ENCODE measurements at places on chromosomes 3 and 15. TPM values are rescaled to one million over a fixed set of nuclear protein-coding genes. Genes with fewer than 3 reads are reported as not detected.

WWTR1 gene
- polyA plus RNA-seq, result 0.61 TPM

CLDN16 gene
- polyA plus RNA-seq, result not detected

SLC22A14 gene
- not detected for polyA plus RNA-seq

DNA sequence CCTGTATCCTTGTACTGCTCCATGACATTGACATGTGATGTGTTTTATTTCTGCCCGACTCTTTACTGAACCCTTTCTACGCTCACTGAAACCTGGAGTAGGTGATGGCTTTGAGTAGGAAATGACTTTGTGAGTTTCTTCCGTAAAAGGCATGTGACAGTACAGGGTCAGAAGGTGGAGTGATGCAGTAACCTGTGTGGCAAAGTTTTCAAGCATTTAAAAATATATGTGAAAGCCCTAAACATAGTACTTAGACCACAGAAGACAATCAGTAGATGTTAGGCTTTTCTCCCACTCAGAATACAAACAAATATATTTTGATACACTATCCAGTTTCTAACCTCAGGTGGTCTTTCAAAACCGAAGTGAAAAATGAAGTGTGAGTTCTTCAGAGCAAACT is 31.3 kb upstream of the SACM1L start:
- no peak overlapping the region for H3K27ac ChIP-seq
- H3K27me3 ChIP-seq, result no peaks in the 10 kb centered on the region
- no peak for DNase-seq
- H3K4me3 ChIP-seq, result no peak overlapping the region
- peaks cover 50% of the 10 kb centered on the region for H3K4me1 ChIP-seq
- H3K36me3 ChIP-seq, result no peaks in the 10 kb centered on the region

SLC24A5 gene
- not detected for polyA plus RNA-seq

TEX9 gene
- polyA plus RNA-seq, result 1.5 TPM

SKOR1 gene
- polyA plus RNA-seq, result not detected

- H3K4me1 ChIP-seq, result no peaks in the 10 kb centered on the region
- H3K4me3 ChIP-seq, result no peak overlapping the region
- H3K36me3 ChIP-seq, result no peaks in the 10 kb centered on the region
- no peaks in the 10 kb centered on the region for H3K27me3 ChIP-seq
- no peak for DNase-seq
- H3K27ac ChIP-seq, result no peak overlapping the region
Observed at GRCh38 chr15:46365572-46365971, 730.7 kb downstream of the SQOR start.

- no peaks in the 10 kb centered on the region for H3K36me3 ChIP-seq
- DNase-seq, result no peak
- no peak overlapping the region for H3K4me3 ChIP-seq
- H3K27me3 ChIP-seq, result no peaks in the 10 kb centered on the region
- H3K4me1 ChIP-seq, result peaks cover 4% of the 10 kb centered on the region
Observed at GRCh38 chr3:154184582-154184981, 63.4 kb downstream of the ARHGEF26 start.

RLBP1 gene
- polyA plus RNA-seq, result not detected

KCNMB3 gene
- polyA plus RNA-seq, result 3.0 TPM

DNA sequence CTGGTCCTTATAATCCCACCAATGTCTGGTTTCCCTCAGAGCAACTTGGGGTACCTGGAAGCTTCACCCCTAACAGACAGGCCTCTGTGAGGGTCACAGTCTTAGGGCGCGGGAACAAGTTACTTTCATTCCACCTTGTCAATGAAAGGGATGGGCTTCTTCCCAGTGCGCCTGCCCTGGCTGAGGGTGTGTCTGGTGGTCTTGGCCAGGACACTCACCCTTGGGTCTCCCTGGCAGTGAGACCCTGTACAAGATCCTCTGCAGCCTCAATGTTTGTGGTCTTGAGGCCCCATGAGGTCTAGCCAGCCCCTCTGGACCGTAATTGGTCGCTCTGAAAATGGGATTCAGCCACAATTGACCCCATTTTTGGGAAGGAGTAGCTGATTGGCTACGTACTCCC is 40.2 kb downstream of the SMAD6 start:
- no peak for DNase-seq
- peaks cover 12% of the 10 kb centered on the region for H3K27me3 ChIP-seq
- H3K4me1 ChIP-seq, result peaks cover 4% of the 10 kb centered on the region
- no peak overlapping the region for H3K4me3 ChIP-seq
- H3K27ac ChIP-seq, result no peak overlapping the region

DNA sequence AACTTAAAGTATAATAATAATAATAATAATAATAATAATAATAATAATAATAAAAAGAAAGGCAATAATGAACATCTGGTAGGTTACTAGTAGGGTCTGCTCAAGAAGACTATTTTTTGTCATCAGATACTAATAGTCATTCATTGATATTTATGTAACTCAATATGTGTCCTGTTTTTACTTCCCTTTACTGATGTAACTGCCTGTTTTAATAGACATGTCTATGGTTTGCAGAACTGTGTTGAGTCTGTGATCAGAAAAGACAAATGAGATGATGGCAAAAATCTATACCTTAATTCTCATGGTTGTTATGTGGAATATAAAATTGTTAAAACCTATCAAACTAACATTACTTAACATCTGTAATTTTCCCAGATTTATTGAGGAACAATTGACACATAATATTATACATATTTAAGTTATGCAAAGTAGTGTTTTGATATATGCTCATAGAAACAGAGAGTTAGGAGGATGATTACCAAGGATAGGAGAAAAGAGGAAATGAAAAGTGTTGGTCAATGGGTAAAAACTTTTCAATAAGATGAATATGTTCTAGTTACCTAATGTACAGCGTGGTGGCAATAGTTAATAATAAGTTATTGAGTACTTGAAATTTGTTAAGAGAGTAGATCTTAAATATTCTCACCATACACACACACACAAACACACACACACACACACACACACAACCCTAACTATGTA is 699.4 kb downstream of the ZPLD1 start:
- no peaks in the 10 kb centered on the region for H3K36me3 ChIP-seq
- no peak overlapping the region for H3K27ac ChIP-seq
- H3K27me3 ChIP-seq, result no peaks in the 10 kb centered on the region

GRCh38 chr15:78878356-78878755 is 5.7 kb downstream of the MORF4L1 start:
- no peak overlapping the region for H3K4me3 ChIP-seq
- H3K4me1 ChIP-seq, result peaks cover 46% of the 10 kb centered on the region
- H3K27me3 ChIP-seq, result no peaks in the 10 kb centered on the region
- DNase-seq, result no peak

DNA sequence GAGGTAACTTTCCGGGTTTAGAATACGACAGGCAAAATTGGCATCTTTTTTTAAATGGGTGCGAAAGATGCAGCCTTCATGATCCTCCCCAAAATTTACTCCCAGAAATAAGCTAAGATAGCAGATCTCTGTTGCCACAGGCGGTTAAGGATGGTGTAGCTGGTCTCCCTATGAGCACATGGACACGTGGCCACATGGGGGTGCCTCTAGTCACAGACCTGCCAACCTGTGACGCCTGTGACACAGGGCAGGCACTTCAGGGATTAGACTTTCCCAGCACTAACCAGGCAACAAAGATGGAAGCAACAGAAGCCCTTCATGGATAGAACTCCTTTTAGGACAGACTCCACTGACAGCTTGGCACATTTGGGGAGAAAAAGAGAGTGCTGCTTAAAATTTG is 320.3 kb downstream of the THSD4 start:
- no peak overlapping the region for H3K4me3 ChIP-seq
- no peak overlapping the region for H3K27ac ChIP-seq
- H3K36me3 ChIP-seq, result no peaks in the 10 kb centered on the region
- no peak for DNase-seq
- no peaks in the 10 kb centered on the region for H3K4me1 ChIP-seq

GOLGA6L10 gene
- polyA plus RNA-seq, result not detected

GRCh38 chr3:116265976-116266584 is 179.2 kb downstream of the LSAMP start:
- DNase-seq, result no peak
- no peaks in the 10 kb centered on the region for H3K4me1 ChIP-seq
- no peak overlapping the region for H3K27ac ChIP-seq
- no peaks in the 10 kb centered on the region for H3K36me3 ChIP-seq

ZNF619 gene
- polyA plus RNA-seq, result 9.1 TPM

KNL1 gene
- polyA plus RNA-seq, result 1.3 TPM

- H3K27ac ChIP-seq, result no peak overlapping the region
- no peaks in the 10 kb centered on the region for H3K36me3 ChIP-seq
- no peaks in the 10 kb centered on the region for H3K27me3 ChIP-seq
- no peak overlapping the region for H3K4me3 ChIP-seq
Observed at GRCh38 chr15:77009646-77010311, 14.9 kb downstream of the PSTPIP1 start.

GRCh38 chr3:144104186-144104585 is 132.6 kb downstream of the DIPK2A start:
- H3K4me1 ChIP-seq, result no peaks in the 10 kb centered on the region
- no peak for DNase-seq
- H3K27ac ChIP-seq, result no peak overlapping the region
- no peaks in the 10 kb centered on the region for H3K27me3 ChIP-seq

MRPS25 gene
- 13.8 TPM for polyA plus RNA-seq

DNA sequence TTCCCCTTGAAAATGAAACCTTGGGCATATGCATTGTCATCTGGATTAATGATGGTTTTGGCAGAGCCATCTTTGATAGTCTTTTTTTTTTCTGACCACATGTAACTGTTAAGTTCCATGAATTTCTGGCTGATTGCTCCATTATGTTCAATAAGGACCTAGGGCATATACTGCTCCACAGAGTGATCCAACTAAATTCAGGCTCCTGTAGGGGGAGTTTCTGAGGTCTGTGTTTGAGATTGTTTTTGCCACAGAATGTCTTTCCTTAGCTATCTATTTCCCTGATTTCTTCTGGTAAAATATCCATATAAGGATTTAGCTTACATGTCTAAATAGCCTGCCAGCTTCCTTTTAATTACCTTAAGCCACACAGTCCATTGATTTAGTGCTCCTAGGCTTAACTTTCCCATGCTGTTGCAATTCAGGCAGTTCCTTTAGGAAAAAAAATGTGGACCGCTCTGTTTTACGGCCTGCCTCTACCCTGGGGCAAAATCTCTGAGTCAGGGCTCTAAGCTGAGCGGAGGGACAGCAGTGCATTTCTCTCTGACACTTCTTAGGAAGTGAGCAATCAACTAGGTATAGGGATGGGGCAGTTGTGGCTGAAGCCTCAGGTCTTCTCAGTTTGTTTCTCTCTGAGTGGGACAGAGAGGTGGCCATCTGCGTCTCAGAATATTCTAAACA is 796.2 kb downstream of the NR2F2 start:
- H3K27me3 ChIP-seq, result no peaks in the 10 kb centered on the region
- no peaks in the 10 kb centered on the region for H3K36me3 ChIP-seq
- DNase-seq, result no peak
- no peak overlapping the region for H3K27ac ChIP-seq
- H3K4me1 ChIP-seq, result no peaks in the 10 kb centered on the region

KBTBD13 gene
- not detected for polyA plus RNA-seq

RAB8B gene
- polyA plus RNA-seq, result 24.4 TPM

CYP8B1 gene
- polyA plus RNA-seq, result not detected

GCNT3 gene
- not detected for polyA plus RNA-seq

DNA sequence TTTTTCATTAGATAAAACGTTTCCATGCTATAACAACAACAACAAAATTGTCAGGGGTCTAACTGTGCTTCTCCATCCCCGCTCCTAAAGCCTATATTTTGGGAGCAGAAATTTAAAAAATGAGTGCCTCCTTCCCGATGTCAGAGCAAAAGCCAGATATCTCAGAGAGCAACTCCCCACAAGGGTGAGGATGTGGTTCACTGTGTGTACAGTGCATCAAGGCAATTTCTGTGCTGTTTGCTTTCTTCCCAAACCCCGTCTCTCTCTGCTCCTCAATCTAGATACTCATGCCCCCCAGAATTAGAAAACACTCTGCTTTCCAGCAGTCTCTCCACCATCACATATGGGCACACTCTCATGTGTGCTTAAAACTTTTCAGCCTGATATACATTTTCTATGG is 76.7 kb upstream of the MBNL1 start:
- H3K4me3 ChIP-seq, result peak overlapping the region; percentile 0
- peaks cover 6% of the 10 kb centered on the region for H3K36me3 ChIP-seq
- DNase-seq, result no peak

C2CD4A gene
- not detected for polyA plus RNA-seq

- H3K4me3 ChIP-seq, result no peak overlapping the region
- no peak for DNase-seq
- peaks cover 14% of the 10 kb centered on the region for H3K4me1 ChIP-seq
- no peaks in the 10 kb centered on the region for H3K27me3 ChIP-seq
- no peak overlapping the region for H3K27ac ChIP-seq
Observed at GRCh38 chr15:80163217-80163616, 10.4 kb downstream of the FAH start.

DNA sequence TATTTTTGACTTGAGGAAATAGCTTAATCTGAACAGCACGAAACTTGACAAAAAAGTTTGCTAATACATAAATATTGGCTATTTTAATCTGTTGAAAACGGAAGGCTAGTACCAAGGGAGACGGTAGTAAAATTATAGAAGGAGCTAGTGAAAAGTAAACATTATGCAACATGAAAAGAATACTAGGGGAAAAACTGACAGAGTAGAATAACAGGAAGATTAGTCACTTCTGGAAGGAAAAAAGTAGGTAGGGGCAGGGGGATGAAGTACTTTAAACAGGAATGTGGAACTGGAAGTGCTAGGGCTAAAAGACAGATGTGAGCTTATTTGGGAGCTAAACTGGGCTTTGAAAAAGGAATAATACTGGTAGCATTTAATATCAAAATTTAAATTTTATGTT is 60.1 kb downstream of the MBNL1 start:
- H3K4me1 ChIP-seq, result peaks cover 70% of the 10 kb centered on the region
- no peak for DNase-seq
- H3K4me3 ChIP-seq, result no peak overlapping the region
- H3K27ac ChIP-seq, result no peak overlapping the region
- peaks cover 11% of the 10 kb centered on the region for H3K36me3 ChIP-seq

A4GNT gene
- not detected for polyA plus RNA-seq

DNA sequence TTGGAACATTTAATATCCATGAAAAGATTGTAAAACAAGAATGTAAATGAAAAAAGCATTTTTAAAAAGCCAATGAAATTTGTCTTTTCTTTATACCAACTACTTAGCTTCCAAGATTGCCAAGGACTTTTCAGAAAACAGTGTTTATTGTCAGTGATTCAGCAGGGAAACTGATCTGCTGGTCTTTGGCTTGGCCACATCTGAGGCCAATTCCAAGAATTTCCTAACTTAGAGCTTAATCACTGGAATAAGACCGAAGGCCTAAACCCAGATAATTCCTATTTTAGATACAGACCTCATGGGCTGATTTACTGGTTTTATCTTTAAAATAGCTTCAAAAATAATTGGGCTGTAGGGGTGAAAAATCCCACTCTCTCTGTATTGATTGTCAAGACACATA is 260.5 kb upstream of the RORA start:
- no peaks in the 10 kb centered on the region for H3K36me3 ChIP-seq
- H3K27ac ChIP-seq, result no peak overlapping the region
- no peaks in the 10 kb centered on the region for H3K4me1 ChIP-seq

GRCh38 chr15:57867970-57868798 is 161.7 kb downstream of the POLR2M start:
- no peaks in the 10 kb centered on the region for H3K36me3 ChIP-seq
- H3K4me3 ChIP-seq, result no peak overlapping the region
- peak overlapping the region; percentile 54 for H3K27ac ChIP-seq
- DNase-seq, result no peak
- H3K27me3 ChIP-seq, result peaks cover 58% of the 10 kb centered on the region

LMOD3 gene
- not detected for polyA plus RNA-seq
